ENCODE measurements at places on chromosomes 12 and 14.

DNA sequence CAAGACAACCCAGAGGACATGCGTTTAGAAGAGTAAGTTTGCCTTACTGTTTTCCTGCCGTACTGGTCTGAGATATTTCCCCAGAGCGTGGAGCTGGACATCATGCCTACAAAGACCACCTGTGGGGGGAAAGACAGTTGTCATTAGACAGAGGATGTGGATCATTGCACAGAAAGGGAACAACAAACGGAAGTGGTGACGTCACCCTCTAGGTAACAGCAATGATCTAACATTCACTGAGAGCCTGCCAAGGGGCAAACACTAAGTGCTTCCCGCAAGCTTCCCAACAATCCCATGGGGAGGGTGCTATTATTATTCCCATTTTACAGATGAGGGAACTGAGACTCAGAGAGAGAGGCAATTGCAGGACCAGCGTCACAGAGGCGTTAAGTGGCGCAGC is 48.5 kb downstream of the SVOP start:
- no peak for DNase-seq

DNA sequence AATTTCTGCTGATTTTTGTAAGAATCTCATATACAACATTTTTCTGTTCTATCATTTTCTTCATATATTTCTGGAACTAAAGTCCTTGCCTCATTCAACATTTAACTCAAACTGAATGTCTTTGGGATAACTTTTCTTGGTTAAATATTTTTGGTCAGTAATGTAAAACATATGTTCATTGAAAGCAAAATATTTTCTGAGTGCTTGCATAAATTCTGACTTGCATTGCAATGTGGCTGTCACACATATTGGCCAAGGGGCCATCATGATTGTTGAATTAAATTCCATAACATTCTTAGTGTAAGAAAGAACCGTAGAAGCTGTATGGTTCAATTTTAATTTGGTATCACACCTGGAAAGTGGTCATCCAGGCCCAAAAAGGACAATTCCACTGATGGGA is 369.4 kb downstream of the GALC start:
- DNase-seq, result no peak

DNA sequence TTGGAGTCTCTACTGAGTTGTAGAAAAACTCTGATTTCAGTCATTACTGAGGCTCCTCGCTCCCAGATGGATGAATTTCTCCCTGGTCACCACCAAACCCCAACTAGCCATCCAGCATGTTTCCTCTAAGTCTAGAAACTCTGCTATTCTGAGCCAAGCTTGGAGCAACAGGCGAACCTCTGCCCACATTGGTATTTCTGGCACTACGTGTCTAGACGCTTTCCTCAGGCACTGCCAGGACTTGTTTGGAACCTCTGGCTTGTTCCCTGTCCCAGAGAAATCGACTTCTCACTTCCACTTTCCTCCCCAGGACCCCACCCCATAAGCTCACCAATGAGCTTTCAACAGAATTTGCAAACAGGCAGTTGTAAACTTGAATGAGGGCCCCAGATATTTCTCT is 27.6 kb downstream of the WSCD2 start:
- no peak for DNase-seq

DNA sequence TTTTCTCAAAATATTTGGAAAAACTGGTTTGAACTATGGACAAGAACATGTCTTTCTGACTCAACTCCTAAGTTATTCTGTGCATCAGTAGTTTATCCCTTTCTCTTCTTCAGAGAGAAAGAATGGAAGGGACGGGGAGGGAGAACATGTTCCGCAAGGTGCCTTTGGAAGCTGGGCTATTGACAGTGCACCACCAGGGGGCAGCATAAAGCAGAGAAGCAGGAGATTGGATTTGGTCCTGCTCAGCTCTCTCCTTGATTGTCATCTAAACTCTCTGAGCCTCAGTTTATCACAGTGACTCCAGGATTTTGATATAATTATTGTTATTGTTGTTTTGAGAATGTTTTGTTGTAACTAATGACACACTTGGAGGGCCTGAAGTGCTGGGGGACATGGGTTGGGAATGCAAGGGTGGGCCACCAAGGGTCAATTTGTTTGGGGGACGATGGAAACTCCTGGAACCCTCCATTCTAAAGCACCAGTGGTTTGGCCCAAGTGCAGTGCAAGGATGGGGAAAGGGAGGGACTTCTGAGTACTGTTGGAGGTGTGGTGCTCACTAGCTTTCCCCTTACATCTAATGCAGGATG is 45.3 kb upstream of the ANO6 start:
- DNase-seq, result peak; percentile 72

DNA sequence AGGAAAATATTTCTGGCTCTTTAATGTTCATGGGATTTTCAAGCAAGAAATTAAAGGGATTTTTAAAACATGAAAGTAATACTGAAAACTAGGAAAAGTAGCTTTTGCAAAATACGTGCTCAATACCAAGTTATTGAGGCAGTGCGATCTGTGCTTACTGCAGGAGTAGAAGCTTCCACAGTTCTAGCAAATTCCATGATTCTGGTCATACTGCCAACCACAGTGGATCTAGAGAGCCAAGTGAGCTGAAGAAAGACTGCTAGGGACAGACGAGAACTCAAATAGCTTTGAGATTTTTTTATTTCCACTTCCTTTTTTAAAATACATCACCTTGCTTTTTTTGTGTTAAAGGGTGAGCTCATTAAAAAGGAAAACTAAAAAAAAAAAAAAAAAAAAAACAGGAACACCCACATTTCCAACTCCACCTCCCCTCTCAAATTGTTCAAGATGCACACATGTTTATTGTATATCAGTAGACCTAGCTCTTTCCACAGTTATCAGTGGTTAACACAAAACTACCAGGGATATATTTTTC is 26.2 kb downstream of the EGLN3 start:
- DNase-seq, result no peak

DNA sequence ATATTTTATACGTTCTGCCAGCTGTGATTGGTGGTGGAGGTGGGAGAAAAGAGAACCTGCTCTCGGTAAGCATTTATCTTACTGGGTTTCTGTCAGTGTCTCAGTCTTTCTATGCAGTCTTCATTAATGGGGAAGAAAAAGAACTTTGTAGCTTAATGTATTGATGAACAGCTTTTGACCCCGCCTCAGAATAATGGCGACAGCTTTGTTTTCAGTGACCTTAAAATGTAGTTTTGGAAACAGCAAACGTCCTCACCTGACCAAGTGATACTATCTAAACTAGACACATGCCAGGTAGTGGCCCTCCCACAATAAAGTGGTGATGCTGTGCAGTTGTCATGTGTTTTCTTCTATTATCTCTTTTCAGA is 1.4 kb downstream of the DACT1 start:
- DNase-seq, result no peak

GRCh38 chr14:95577870-95578269 is 43.0 kb downstream of the GLRX5 start:
- no peak for DNase-seq

- no peak for DNase-seq
Observed at GRCh38 chr14:99565383-99565782, 38.6 kb downstream of the CCDC85C start.

GRCh38 chr14:83969998-83970397 is 1559.9 kb upstream of the FLRT2 start:
- DNase-seq, result no peak

DNA sequence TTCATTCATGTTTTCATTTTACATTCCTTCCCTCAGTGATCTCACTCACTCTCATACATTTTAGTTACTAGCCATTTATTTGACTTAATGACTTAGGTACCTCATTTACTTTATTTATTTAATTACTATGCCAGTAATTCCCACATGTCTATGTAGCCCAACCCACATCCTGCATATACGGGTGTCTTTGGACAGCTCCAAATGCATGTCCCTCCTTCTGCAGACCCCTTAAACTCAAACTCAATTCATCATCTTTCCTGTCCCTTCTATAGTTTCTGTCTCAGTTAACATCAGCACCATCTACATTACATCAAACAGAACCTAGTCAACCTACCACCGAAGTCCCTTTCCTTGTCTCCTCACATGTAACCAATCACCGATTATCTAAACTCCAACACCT is 2.8 kb downstream of the CLEC1A start:
- no peak for DNase-seq

DNA sequence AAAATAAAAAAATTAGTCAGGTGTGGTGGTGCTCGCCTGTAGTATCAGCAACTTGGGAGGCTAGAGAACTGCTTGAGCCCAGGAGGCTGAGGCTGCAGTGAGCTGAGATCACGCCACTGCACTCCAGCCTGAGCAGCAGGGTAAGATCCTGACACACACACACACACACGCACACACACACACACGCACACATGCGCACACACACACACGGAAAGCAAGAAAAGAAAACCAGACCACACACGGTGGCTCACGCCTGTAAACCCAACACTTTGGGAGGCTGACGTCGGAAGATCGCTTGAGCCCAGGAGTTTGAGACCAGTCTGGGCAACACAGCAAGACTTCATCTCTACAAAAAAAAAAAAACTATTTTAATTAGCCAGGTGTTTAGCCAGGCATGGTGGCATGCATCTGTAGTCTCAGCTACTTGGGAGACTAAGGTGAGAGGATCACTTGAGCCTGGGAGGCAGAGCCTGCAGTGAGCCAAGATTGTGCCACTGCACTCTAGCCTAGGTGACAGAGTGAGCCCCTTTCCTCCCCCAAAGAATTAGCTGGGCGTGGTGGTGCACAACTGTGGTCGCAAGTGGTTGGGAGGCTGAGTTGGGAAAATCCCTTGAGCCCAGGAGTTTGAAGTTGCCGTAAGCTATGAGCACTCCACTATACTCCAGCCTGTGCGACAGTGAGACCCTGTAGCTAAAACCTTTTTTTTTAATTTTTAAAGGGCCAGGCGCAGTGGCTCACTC is 44.5 kb downstream of the HECTD1 start:
- no peak for DNase-seq

DNA sequence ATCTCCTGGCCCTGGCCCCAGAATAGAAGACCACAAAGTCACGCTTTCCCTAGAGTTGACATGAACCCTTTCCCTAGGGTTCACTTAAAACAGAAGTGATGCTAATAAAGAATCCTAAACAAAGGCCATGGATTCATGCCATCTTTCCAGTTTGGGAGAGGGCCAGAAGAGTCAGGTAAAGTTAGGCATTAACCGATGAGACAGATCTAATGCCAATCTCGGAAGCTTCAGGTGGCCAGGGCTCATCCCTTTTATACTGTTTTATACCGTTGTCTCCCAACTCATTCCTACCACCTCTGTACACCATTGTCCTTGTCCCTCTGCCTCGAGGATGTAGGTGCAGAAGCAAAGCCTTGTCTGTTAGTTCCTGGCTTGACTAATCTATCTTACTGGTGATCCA is 22.8 kb upstream of the ACTR10 start:
- DNase-seq, result no peak

- DNase-seq, result no peak
Observed at GRCh38 chr12:39081910-39082309, 176.5 kb upstream of the CPNE8 start.

- no peak for DNase-seq
Observed at GRCh38 chr12:43795716-43796280, 10.3 kb downstream of the TWF1 start.

DNA sequence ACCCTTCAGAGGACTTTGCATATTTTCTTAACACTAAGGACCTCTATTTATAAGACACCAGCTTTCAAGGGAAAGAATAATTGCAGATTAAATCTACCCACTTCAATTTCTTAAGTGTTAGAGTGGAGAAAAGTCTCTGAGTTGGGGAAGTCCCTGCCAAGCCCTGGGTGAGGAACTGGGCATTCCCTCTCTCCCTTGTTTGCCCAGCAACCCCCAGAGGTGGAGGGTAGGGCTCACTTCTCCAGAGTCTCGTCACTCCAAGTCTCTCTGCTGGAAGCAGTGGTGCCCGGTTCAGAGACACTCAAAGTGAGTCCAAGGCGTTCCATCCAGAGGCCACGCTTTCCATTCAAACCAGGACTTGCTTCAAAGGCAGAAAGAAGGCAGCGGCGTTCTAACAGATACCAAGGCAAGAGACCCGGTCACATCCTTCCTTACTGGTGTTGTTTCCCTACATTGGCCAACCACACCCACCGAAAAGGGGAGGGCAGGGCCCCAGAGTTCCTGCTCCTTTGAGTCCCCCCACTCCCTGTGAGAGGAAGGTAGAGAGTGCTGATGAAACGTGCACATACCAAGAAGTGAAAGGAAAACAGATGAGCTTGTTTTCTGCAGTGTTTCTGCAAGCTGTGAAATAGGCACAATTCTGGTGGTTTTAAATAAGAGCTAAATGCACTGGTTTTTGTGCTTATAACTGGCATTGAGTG is 6.1 kb upstream of the BDKRB2 start:
- no peak for DNase-seq

GRCh38 chr12:109728921-109729320 is 15.3 kb downstream of the FAM222A start:
- DNase-seq, result no peak

DNA sequence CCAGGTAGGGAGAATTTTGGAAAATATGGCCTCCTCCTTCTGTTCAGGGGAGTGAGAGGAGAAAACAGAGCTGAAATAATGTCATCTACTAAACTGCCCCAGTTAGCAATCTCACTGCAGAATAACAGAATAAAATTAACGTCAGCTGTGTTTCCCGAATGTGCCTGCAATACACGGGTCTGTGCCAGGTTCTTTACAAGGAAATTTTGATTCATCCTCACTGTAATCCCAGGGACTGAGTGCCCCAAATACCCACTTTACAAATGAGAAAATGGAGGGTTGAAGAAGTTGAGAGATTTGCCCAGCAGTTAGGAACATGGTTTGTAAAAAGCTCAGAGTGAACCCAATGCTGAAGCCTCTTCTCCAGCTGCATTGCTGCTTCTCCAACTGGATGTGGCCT is 21.3 kb upstream of the SERPINA6 start:
- no peak for DNase-seq

GRCh38 chr12:128920468-128920867 is 67.2 kb downstream of the GLT1D1 start:
- DNase-seq, result no peak

GRCh38 chr12:83784298-83784890 is 1097.7 kb downstream of the TMTC2 start:
- no peak for DNase-seq

GRCh38 chr12:120394483-120395367 is 25.8 kb upstream of the MSI1 start:
- no peak for DNase-seq

DNA sequence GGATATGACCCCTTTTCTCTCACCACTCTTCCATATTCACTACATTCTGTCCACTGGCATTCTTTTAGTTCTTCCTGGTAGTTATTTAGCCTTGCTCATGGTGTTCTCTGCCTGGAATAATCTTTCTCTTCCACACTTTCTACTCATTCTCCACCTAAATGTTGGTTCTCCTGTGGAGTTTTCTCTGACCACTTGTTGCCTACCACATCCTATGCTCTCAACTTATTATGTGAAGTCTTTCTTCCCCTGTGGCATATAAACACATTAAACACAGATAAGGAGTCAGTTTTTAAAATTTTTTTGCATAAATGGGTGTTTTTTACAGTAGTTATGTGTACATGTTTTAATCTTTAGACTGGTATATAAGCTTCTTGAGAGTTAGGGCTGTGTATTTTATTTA is 3.3 kb upstream of the SMARCC2 start:
- no peak for DNase-seq

GRCh38 chr12:79547044-79547734 is 143.6 kb downstream of the PAWR start:
- no peak for DNase-seq

Measured in HEK293T (cell line).